ENCODE measurements at places on chromosomes 6 and 20.

- DNase-seq, result no peak
Measured at GRCh38 chr20:61763740-61764400, 301.8 kb downstream of the TAF4 start.

DNA sequence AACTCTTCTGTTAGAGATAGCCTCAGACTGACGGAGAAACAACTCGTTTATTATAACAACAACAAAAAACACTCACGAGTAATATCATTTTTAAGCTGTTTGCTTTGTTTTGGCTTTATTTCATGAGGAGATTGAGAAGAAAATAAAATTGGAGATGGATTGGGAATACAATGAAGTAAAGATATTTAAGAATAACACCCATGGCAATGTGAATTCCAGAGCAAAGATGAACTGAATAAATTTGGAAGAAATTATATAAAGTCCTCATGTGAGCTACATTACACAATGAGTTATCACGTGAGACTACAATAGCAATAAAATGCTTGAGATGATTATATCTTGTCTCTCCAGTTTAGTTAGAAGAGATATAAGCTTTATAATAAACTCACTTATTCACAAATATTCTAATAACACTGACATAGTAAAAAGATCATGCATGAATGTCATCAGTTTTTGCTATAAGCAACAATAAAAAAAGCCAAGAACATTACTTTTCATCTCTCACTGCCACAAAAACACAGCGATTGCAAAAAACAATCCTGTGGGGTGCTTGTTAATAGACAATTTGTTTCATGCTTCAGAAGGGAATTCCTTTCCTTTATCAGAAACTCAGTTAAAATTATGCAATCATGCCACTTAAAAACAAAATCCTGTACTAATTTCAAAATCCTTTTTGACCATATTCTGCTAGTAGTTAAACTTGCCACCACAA is 696.7 kb upstream of the MARCKS start:
- DNase-seq, result no peak

DNA sequence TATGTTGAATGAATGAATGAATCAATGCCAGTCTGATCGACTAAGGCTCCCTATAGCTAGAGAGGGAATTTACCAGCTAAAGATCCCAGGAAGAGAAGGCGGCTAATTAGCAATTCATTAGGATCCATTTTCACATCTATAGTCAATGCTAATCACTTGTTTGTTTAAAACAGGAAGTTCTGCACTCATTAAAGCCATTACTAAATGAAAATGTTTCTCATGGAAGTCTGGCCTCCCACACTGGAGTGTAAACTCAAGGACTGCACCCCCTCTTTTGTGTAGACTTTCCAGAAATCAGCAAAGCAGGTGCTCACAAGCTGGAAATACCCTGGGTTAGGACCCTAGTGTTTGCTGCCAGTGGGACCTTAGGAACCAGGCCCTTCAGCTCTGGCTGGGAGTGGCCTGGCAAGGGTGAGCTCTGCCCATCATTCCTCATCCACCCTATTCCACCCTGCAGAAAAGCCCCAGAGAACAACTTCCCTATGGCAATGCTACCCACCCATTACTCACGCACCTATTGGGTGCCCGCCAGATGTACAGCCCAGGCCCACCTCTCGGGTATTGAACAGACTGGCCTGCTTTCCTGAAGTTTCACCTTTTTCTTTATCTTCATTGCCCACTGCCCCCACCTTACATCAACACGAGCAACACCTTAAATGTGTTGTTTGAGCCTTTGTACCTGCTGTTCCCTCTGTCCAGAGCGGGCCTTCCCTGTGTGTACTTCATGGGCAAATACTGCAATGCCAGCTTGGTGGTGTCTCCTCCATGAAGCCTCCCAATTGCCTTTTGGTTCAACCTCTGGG is 60.8 kb downstream of the TTI1 start:
- no peak for DNase-seq

- DNase-seq, result no peak
Measured at GRCh38 chr6:91534614-91535013, 947.7 kb upstream of the MAP3K7 start.

GRCh38 chr6:26362836-26363220 is 2.2 kb upstream of the BTN3A2 start:
- no peak for DNase-seq

DNA sequence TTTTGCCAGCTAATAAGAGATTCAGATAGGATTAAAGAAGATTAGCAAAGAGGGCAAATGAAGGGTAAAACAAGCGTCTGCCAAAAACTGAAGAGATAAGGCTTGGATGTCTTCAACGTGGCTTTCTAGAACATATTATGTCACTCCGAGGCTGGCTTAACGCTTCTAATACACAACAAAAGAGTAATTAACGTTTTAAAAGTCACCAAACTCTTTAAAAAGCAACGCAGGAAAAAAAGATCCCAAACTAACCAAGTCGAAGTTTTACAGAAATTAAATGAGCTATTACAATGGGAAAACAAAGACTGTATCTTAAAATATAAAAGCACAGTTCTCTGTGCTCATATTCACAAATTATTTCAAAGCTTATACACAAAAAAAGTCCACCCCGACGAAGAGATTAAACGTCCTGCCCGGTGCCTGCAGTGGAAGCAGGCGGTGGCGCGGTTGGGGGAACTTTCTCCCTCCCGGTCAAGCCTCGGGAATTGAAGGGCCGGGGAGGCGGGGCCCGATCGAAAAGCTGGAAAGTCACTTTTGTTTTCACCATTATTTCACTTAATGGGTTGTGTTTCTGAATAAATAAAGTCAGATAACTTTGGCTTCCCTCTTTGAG is 1.2 kb downstream of the MAK start:
- peak; percentile 22 for DNase-seq

All from neural crest cell (in vitro differentiated cells).